ENCODE measurements at places on chromosomes 4 and X. TPM values are rescaled to one million over a fixed set of nuclear protein-coding genes. Genes with fewer than 3 reads are reported as not detected.

The GIMD1 gene
- total RNA-seq, result not detected

The MAGEC3 gene
- total RNA-seq, result not detected

The PRSS12 gene
- total RNA-seq, result not detected

The BOD1L1 gene
- total RNA-seq, result 32.7 TPM

The CXCL9 gene
- total RNA-seq, result 0.70 TPM

The OSTC gene
- total RNA-seq, result 84.9 TPM

The LUZP4 gene
- not detected for total RNA-seq

The GC gene
- not detected for total RNA-seq

The DCLK2 gene
- not detected for total RNA-seq

The EGFL6 gene
- 1.4 TPM for total RNA-seq

The ARHGEF6 gene
- 30.9 TPM for total RNA-seq

The FAM149A gene
- 0.70 TPM for total RNA-seq

The ABCE1 gene
- 189 TPM for total RNA-seq

The CXXC4 gene
- not detected for total RNA-seq

The CDS1 gene
- not detected for total RNA-seq

The MAGEA2 gene
- total RNA-seq, result not detected

The NWD2 gene
- not detected for total RNA-seq

The VEGFC gene
- not detected for total RNA-seq

The FRMPD3 gene
- not detected for total RNA-seq

The ZBTB49 gene
- total RNA-seq, result 6.0 TPM

The PCDH19 gene
- total RNA-seq, result not detected

The KIT gene
- 0.21 TPM for total RNA-seq

The PSAPL1 gene
- total RNA-seq, result not detected

The SATL1 gene
- not detected for total RNA-seq

The AADAT gene
- 0.19 TPM for total RNA-seq

The FGFR3 gene
- total RNA-seq, result not detected

The BANK1 gene
- not detected for total RNA-seq

The NRK gene
- not detected for total RNA-seq

The MTHFD2L gene
- 9.3 TPM for total RNA-seq

The FAM184B gene
- total RNA-seq, result not detected

The SEL1L3 gene
- total RNA-seq, result 51.6 TPM

The WAS gene
- 76.6 TPM for total RNA-seq

The POF1B gene
- total RNA-seq, result not detected

The AGTR2 gene
- not detected for total RNA-seq
